NCI-H345 (cell line): ENCODE measurements at places on chromosomes 11 and 22.

GRCh38 chr22:33000342-33001280, 57.6 kb downstream of the SYN3 start:
- no peak for DNase-seq

DNA sequence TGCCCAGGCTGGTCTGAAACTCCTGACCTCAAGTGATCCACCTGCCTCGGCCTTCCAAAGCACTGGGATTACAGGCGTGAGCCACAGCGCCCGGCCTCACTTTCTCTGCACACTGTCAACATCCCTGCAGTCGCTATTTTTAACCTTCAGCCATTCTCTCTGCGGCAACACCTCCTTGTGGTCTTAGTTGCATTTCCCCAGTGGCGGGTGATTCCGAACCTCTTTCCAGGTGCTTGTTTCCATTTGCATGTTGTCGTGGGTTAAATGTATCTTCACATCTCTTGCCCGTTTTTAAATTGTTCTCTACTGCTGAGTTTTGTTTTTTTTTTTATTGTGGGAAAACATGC, 2.2 kb upstream of the SCT start:
- DNase-seq, result no peak

DNA sequence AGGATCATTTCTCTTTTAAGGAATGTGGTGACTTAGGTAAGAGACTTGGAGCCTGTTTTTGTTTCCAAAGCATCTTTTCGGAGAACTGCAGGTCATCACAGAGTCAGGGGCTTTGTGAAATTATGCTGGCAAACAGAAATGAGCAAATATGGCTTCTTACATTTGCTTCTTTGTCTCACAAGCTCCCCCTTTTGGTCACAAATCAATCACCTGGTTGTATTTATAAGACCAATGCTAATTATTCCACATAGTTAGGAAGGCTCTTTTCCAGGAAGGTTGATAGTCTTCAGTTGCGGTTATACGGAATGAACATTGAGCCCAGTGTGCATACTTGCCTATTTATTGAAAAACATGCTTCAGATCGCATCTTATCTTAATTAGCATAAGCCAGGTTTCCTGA, 34.6 kb upstream of the CEP126 start:
- DNase-seq, result peak; percentile 3

DNA sequence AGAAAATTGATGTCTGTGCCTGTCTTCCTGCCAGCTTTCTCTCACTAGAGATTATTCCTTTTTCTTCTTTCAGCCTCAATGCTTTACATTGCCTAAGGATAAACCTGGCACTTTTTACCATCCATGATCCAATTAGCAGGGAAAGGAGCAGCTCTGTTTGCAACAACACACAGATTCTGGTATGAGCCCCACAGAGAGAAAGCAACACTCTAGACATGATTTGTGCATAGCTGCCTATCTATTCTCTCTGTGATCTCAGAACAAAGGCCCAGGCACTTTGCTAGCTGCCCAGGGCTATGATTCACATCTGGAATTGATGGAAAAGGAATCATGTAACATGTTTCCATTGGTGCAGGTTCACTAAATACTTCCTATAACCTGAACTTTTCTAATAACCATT, 685.0 kb downstream of the ETS1 start:
- no peak for DNase-seq

DNA sequence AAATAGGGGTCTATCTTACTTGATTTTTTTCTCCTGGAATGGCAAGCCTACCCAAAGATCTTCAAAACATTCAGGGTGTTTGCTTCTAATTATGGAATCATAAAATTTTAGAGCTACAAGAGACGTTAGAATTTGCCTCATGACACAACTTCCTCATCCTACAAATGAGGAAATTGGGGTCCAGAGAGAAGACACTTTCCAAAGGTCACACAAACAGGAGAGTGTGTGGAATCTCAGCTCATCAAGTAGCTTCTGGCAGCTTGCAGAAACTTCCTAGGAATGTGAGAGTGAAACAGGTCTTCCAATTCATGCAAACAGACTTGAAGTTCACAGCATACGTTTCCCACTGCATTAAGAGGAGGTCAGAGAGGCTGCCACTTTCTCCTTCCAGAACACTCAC, 976.0 kb downstream of the OPCML start:
- no peak for DNase-seq

DNA sequence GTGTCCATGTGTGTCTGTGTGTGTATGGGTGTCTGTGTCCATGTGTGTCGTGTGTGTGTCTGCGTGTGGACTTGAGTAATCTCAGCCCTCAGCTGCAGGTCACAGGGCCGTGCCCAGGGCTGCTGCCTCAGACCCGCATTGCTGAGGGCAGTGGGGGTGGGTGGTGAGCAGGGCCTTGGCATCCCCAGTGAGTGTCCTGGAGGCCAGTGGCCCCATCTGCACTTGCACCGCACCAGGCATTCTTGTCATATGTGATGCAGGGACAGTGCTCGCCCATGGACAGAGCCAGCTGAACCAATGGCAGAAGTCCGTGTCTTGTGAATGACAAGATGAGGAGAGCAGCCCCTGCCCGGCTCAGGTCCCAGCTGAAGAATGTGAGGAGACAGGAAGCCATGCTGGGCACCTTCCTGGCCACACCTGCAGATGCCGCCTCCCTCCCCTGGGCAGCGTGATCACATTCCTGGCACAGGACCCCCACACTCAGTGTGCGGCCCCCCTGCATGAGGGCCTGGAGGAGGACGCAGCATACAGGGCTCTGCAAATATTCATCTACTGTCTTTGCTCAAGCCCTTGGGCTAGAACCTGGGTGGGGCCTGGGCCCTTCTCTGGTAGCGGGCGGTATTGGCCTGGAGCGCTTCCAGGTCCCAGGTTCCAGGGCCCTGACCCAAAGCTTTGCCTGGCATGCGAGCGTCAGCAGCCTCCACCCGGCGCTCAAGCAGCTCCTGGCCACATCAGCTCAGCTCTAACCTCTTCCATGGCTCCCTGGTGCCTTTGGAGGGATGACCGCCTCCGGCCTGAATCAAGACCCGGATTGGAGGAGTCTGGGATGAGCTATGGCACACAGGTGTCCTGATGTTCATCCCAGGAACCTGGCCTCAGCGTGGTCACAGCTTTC, 3.9 kb downstream of the ALDH3B2 start:
- DNase-seq, result no peak

DNA sequence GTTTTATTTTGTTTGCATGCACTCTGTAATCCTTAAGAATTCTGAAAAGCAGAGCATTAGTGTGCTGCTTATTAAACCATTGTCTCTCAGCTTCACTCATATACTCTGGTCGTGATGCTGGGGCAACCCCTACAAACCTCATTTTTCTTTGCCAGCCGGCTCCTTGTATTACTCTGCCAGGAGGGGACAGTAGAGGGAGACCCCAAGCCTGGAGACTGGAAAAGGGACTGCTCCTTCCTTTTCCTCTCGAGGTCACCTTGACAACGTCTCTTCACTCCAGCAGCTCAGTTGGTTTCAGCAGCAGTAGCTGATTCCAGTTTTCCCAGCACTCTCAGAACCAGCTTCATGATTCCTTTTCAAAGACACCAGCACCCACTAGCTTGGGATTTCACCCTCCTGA, 2.8 kb upstream of the JHY start:
- peak; percentile 33 for DNase-seq

GRCh38 chr11:2678396-2678795, 21.4 kb downstream of the KCNQ1OT1 start:
- no peak for DNase-seq

DNA sequence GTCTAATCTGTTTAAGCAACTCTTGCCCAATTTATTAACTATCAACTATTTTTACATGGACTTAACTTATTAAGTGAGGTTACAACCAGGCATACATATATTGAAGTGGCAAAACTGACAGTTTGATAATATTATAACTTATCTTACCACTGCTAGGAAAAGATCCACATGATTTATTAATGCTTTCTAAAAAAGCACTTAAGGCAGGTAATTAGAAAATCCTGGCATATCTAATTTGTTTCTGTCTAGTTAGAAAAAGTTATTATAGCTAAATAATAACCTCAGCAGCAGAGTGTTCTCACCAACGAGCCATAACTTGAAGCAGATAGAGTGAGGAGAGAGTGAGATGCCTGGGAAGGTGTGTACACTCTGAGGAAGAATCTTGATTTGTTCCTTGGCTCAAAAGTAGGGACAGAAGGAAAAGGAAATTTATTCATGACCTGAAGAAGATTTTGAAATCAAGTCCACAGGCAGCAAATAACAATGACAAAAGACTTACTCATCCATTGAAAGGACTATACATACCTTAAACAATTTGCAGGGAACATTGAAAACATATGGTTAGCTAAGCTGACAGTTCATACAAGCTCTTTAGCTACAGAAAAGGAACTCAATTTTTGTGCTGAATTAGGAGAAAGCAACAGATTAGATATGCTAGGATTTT, 7.1 kb upstream of the MUC15 start:
- DNase-seq, result no peak

- DNase-seq, result peak; percentile 59
Measured at GRCh38 chr22:28247667-28248363, 328.8 kb upstream of the PITPNB start.

GRCh38 chr11:33237039-33237597, 20.1 kb upstream of the HIPK3 start:
- no peak for DNase-seq

DNA sequence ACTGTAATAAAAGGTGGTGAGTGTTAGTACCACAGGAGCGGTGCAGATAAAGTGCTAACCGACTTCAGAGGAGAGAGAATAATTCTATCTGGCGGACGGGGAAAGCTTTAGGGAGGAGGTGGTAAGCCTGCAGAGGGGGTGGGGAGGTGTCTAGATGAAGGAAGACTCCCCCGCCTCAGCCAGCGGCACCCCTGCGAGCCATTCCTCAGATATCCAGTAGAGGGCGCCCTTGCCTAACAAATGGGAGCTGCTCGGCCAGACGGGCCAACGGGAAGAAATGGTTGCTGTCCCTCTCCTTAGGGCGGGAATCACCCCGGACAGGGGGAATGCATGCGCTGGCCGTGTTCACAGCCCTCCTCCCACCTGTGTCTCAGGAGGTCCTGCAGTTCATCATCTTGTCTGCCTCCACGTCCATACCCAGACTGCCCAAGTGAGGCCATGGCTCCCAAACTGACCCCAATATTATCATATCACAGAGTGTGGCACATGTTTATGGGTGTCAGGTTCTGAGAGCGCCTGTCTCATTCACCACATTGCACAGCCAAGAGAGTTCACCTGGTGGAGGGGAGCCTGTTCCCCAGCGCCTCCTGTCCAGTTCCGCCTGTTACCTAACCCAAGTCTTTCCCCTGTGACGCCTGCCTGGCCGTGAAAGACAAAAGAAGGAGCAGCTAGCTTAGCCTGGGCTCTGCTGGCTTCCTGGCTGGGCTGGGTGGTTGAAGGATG, 85.5 kb downstream of the ST3GAL4 start:
- DNase-seq, result peak; percentile 76

DNA sequence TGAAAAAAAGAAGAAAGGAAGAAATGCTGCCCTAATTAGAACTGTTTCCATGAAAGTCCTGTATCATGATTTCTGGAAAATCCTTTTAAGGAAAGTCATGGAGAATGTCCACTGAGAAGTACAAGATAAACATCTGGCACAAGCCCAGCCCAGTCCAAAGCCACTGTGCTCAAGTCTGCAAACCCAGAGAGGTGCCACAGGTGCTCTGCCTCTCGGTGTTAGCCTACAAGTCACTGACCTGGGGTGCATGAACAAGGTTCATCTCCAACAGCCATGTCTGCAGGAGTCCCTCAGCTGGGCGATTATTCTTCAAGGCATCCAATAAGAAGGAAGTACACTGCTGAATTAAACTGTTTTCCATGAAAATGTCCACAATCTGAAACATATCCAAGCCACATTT, 51.1 kb upstream of the SLC25A1 start:
- no peak for DNase-seq

DNA sequence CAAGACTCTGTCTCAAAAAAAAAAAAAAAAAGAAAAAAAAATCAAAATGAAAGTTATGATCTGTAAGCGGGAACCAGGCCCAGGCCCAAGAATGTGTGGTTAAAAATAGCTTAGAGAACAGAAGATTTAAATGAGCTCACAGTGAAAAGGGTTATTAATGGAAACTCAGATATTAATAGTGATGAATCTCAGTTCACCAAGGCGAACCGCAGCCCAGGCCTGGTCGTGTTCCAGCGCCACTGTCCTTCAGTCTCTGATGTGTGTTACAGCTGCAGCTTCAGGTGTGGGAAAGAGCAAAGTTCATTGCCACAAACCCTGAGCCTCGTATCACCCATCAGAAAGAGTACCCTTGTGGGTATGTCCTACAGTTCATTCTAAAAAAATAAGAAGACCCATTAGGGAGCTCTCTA, 107.1 kb downstream of the GAB2 start:
- no peak for DNase-seq

GRCh38 chr11:35035894-35036408, 103.0 kb upstream of the CD44 start:
- no peak for DNase-seq

- DNase-seq, result no peak
Measured at GRCh38 chr11:32701616-32702015, 92.8 kb downstream of the CCDC73 start.

DNA sequence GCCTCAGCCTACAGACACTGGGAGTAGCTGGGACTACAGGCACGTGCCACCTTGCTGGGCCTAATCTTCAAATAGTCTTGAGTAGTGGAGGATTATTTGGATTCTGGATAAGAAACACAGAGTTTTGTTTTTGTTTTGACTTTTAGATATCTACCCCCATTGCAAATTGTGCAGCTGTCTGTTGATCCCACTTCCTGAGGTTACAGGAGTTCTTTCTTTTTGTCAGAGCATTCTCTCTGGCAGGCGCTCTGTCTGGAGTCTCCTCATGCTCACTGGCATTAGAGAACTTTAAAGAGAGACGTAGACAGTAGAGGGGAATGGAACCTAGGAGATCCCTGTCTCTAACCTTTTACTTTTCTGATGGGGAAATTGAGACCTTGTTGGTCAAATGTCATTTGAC, 7.8 kb upstream of the ADAMTS8 start:
- DNase-seq, result no peak

DNA sequence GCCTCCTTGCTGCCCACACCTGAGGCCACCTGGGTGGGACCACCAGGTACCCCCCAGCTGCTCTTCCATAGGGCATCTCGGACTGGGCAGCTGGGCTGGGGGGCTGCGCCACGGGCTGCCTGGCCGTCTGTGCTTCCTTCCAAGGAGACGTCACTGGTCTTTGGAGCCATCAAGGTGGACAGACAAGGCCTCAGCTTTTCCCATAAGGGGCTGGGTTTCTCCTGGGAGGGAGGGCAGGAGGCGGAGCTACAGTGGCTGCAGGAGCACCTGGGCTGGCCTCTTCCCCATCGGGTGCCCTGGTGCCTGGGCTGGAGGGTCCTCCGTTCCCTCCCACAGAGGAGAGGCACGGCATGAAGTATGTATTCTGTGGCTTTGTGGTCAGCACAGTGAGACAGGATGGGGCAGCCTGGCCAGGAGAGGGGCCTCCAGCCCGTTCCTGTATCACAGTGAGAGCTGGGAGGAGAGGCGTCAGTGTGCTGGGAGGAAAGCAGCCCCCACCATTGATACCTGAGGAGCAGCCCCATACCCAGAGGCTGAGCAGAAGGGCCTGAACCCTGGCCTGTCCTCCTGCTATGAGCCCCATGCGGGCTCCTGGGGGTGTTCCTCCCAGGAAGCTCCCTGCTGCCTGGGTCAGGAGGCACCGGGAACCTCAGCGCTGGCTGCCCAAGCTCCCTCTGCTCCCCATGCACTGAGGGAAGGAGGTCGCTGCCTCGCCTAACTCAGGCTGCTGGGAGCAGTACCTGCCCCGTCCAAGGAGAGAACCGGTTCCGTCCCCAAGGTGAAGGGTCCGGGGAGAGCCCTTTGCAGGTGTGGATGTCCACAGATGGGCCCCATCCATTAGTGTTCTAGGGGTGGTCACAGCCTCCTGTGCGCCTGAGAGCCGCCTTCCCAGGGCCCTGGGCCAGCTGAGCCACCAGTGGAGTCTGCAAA, 1075.0 kb downstream of the BRD1 start:
- DNase-seq, result no peak
